Sciatic nerve (tissue), 2 donors: ENCODE measurements at places on chromosomes 11 and 22. TPM values are rescaled to one million over a fixed set of nuclear protein-coding genes. Genes with fewer than 3 reads are reported as not detected.

Gene TSPAN32
- total RNA-seq: 7.3 TPM

- no peak for DNase-seq
Measured at GRCh38 chr22:22219140-22219996, 25.2 kb upstream of the VPREB1 start.

DNA sequence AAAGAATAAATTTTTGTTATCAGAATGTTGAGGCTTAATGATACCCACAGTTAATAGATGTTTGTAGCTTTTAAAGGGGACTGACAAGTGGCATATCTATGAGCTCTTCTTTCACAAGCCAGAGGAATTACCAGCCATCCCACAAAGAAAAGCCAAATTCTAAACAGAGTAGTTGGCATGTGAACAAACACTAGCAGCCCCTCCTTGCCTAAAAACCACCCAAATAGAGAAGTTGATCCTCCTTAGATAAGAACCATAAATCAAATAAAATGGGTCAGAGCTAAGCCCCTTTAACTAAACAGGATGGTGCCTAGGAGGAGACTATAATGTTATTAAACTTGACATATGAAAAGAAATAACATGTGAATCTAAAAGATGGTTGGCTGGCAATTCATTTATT is 11.4 kb downstream of the LPXN start:
- no peak for DNase-seq

- DNase-seq: no peak
Measured at GRCh38 chr11:9936754-9937153, 272.9 kb downstream of the SWAP70 start.

DNA sequence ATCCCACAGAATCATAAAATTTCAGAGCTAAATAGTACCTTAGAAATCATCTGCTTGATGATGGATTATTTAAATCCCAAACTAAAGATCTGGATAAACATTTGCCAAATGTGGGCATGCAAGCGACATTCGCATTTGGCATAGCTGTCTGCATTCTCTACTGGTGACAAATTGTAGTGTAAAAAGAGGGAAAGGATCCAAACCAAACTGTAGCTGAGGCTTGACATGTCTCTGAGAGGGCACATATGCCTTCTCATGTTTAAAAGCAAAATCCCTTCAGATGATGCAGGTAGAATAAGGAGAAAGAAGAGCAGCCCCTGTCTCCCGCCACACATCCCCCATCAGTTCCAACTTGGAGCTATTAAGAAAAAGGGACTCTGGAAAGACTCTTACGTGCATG is 257.5 kb upstream of the MTNR1B start:
- DNase-seq: no peak

- no peak for DNase-seq
Measured at GRCh38 chr11:19953909-19954308, 206.4 kb downstream of the DBX1 start.
